ENCODE measurements at places on chromosomes 4 and X.

DNA sequence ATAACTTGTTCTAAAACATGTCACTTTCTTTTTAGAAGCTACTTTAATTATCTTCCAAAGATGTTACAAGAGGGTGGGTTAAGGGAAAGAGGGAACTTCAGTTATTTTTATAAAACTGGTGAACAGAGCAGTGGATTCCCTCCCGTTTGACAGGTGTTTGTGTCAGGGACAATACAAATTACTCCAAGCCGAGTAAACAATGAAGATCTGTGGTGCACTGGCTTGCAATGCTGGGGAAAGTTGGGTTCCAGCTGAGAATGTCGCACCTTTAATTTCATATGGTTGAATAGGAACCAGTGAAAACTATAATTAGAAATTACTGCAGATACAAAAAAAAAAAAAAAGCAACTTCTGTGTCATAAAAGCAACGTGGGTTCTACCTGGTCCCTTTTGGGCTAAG lies 98.6 kb upstream of the TTC29 start:
- DNase-seq = no peak

GRCh38 chr4:38979081-38979480 lies 53.1 kb downstream of the TMEM156 start:
- DNase-seq = no peak

DNA sequence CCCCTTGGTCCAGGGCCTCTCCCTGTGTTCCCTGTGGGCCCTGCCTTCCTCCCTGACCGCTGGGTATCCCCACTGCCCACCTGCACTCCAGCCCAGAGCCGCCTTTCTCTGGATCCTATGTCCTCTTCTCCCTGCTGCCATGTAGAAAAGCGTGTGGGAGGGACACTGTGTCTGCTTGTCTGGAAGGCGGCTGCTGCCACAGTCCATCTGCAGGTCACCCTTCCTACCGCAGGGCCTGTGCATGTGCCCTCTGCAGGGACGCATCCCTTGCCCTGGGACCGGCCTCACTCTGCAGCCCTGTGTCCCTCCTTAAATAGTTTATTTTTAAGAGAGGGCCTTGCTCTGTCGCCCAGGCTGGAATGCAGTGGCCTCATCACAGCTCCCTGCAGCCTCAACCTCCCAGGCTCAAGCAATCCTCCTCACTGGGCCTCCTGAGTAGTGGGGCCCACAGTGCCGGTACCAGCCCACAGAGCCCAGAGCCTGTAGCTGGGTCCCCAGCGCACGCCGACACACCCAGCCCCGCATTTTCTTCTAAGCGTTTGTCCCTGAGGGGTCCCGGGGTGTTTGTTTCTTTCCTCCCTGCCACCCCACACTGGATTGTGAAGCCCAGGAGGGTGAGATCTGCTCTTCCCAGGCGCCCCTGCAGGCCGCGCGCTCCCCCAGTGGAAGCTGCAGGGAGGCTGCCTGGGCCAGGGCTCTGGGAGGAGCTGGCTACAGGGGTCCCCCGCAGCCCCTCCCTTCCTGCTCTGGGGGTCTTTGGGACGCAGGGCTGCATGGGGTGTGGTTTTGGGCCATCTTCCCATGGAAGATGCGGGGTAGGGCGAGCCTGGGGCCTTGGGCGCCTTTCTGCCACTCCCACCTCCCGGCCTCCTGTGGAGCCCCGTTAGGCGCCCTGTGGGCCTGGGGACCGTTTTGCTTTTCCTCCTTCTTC lies 12.8 kb upstream of the NAT8L start:
- no peak for DNase-seq

DNA sequence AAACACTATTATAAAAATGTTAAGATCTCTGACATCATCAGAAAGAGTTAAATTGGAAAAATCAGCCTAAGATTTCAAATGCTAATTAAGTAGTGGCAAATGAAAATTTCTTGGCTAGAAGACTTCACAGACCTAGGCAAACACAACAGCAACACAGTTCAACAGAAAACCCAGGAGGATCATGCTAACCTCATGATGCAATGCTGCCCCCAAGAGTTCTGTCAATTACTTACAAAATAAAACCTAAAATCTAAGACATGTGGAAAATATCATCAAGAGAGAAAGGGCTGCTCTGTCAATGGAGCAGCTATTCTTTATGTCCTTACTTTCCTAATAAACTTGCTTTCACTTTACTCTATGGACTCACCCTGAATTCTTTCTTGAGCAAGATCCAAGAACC lies 21.0 kb downstream of the S100G start:
- peak; percentile 72 for DNase-seq

DNA sequence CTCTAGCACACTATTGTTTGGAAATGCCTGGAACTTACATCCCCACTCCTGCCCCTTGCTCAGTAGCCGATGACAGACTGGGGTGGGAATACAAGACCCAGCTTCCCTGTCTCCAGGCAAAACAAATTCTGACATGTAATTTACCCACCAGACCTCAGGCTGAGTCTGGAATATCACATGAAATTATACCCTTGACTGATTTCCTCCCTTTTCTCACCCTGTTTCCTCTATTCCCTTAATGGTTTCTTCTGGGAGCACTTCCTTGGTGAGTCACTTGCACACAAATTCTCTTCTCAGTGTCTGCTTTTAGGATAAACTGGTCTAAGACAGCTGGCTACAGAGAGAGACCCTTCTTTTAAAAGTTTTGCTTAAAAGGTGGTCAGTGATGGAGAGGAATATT lies 65.8 kb upstream of the DIPK2B start:
- DNase-seq = peak; percentile 2

DNA sequence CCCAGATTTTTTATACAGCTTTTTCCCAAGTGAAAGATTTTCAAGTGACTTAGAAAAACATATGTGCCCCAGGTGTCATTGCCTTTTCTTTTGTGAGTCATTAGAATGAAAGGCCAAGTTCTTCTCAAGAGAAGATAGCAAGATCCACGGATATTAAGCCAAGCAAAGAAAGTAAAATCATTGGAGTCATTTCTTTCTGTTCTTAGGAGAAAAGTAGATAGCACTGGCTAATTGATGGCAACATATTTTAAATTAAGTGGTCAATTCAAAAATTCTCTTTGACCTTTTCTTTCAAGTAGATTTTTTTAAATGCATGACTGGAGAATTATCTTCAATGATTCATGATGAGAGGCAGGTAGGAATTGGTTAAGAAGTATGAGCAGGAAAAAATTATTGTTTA lies 94.4 kb downstream of the HHIP start:
- no peak for DNase-seq

GRCh38 chrX:102860235-102860634 lies 76.8 kb upstream of the RAB40AL start:
- no peak for DNase-seq

DNA sequence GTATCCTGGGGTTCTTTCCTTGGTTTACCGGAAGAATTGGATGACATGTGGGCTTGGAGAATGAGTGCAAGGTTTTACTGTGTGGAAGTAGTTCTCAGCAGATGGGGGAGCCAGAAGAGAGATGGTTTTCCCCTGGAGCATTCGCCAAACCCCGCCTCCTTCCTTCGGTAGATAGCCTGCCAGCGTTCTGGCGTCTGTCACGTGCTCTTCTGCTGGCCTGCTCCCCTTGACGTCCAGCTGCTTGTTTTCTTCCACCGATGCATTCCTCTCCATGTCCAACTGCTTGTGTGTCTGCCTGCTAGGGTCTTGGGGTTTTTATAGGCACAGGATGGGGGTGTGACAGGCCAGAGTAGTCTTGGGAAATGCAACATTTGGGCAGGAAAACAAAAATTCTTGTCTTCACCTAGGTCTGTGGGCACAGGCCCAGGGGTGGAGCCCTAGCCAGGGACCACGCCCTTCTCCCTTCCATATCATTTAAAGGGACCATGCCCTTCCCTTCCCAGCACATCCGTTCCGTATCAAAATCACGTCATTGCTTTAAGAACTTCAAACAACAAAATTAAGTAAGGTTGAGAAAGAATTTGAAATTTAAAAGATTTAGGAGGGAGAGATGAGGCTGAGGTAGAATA lies 538.7 kb upstream of the SMIM31 start:
- no peak for DNase-seq

- no peak for DNase-seq
Observed at GRCh38 chr4:57194068-57194611, 84.0 kb upstream of the IGFBP7 start.

- peak; percentile 15 for DNase-seq
Observed at GRCh38 chrX:10833299-10834169, 213.1 kb upstream of the MID1 start.

DNA sequence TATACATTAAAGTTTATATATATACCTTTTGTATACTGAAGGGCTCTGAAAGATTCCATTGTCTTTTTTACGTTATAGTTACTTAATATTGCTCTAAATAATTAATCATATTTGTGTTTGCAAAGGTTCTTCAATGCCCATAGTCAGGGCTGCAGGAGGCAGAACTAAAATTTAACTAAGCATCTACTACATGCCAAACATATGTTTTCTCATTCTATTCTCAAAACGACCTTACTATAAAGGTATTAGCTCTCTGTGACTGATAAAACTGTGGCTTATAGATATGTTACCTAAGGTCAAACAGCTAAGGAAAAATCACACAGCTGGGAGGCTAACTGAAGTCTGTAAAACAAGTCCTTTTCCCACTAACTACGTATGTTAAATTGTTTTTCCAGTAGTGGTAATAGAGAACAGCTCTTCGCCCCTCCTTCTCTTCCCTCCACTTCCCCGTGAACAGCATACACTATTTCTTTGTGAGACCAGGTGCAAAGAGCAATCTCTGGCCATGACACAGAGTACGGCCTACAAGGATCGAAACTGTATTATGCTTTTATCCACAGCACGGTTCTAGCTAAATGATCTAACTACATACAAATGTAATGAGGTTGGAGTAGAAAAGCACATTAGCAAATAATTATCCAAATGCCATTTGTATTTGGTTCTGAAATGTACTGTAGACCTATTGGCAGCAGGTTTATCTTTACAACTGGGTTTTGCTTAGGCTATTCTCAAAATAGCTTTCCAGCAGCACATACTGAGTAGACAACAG lies 1.7 kb downstream of the CNOT6L start:
- no peak for DNase-seq

DNA sequence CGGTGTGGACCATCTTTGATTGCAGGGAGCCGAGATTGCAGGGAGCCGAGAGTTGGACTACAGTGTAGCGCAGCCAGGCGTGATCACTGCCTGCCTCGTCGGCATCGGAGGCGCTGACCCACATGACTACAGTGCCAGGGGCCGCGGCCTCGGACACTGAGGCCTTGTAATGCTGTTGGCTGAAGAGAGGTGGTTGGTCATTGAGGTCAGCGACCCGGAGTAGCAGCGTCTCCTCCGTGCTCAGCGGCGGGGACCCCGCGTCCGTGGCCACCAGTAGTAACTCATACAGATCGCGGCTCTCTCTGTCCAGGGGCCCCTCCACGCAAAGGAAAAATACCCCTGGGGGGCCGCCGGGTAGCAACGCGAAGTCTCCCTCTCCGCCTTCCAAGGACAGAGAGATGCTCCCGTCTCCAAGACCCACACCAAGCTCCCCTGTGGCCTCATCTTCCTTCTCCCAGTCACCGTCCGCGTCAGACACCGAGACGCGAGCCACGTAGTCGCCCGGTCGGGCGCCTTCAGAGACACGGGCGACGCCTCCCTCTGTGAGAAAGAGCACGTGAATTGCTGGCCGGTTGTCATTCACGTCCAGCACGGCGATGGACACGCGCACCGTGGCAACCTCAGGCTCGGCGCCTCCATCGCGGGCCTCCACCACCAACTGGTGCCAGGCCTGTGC lies 1.9 kb downstream of the DCHS2 start:
- DNase-seq = no peak

GRCh38 chrX:110175146-110175545 lies 142.7 kb downstream of the AMMECR1 start:
- no peak for DNase-seq

DNA sequence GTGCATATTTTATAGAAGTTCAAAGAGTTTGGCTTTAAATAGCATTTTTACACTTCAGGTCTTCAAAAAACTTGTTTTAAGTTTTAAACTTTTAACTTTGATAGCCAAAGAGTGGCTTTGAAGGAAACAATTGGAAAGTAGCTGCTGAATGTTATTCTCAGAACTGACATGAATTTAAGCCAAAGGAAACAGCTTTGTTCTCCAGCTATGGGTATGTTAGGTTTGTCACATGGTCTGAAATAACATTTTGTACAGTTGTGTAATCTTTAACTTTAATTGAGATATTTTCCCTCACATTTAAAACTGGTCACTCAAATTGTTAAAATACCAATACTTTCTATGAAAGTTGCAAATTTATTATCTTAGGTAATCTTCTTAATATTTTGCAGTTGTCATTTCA lies 564.7 kb downstream of the IL15 start:
- DNase-seq = no peak

- DNase-seq = no peak
Observed at GRCh38 chrX:111585337-111585736, 73.9 kb downstream of the SERTM2 start.

- DNase-seq = no peak
Observed at GRCh38 chr4:101280866-101281600, 66.3 kb downstream of the PPP3CA start.

DNA sequence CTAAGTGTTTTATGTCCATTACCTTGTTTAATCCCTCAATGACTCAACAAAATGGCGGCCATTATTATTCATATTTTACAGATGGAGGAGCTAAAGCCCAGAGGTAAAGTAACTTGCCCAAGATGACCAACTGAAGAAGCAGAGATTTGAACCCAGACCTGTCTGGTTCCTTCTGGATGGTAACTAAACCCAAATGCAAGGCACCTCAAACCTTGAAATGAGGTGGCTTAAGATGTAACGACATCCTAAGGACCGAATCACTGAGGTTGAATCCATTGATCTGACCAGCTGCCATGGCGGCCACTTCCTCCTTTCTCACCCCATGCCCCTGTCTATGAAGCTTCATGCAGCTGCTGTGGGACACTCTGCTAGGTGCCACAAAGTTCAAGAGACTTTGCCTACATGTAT lies 932 bp downstream of the TLR10 start:
- DNase-seq = no peak

DNA sequence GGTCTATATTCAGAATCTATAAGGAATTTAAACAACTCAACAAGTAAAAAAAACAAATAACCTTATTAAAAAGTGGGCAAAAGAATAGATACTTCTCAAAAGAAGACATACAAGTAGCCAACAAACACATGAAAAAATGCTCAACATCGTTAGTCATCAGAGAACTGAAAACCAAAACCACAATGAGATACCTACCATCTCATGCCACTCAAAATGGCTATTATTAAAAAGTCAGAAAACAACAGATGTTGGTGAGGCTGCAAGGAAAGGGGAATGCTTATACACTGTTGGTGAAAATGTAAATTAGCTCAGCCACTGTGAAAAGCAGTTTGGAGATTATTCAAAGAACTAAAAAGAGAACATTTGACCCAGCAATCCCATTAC lies 201.6 kb downstream of the QDPR start:
- peak; percentile 73 for DNase-seq

GRCh38 chr4:173990869-173991210 lies 292.6 kb downstream of the FBXO8 start:
- no peak for DNase-seq

- DNase-seq = peak; percentile 50
Observed at GRCh38 chr4:19438233-19438632, 813.5 kb upstream of the SLIT2 start.

DNA sequence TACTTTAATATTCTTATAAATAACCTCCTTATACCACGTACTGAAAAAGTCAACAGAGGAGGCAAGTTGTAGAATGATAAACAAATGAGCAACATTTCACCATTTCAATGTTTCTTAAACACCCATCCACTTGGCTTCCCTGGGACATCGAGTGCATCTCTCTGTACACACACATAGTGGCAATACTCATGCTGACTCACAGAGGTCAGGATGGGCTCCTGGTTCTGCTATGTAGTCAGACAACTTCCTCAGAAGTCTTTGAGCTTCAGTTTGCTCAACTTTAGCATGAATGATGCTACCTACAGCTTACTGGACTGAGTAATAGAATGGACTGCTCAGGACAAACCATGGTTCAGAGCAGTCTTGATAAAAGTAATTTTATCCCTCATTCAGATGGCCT lies 56.9 kb downstream of the MAD2L1 start:
- DNase-seq = peak; percentile 22

All from fibroblast of skin of scalp (primary cell).